Type B pancreatic cell (in vitro differentiated cells): ENCODE measurements at places on chromosomes 1 and 21. TPM values are rescaled to one million over a fixed set of nuclear protein-coding genes. Genes with fewer than 3 reads are reported as not detected.

SPRR1A gene
- 22.2 and 36.3 TPM in 2 replicates for total RNA-seq

CACNA1S gene
- total RNA-seq, result 0.12 TPM in 1 of 2 replicates, not detected in the other

HCRTR1 gene
- total RNA-seq, result not detected in 2 replicates

S100A7A gene
- not detected in 2 replicates for total RNA-seq

EDN2 gene
- total RNA-seq, result 0.24 and 1.0 TPM in 2 replicates

KCNC4 gene
- 3.4 and 4.8 TPM in 2 replicates for total RNA-seq

DNA sequence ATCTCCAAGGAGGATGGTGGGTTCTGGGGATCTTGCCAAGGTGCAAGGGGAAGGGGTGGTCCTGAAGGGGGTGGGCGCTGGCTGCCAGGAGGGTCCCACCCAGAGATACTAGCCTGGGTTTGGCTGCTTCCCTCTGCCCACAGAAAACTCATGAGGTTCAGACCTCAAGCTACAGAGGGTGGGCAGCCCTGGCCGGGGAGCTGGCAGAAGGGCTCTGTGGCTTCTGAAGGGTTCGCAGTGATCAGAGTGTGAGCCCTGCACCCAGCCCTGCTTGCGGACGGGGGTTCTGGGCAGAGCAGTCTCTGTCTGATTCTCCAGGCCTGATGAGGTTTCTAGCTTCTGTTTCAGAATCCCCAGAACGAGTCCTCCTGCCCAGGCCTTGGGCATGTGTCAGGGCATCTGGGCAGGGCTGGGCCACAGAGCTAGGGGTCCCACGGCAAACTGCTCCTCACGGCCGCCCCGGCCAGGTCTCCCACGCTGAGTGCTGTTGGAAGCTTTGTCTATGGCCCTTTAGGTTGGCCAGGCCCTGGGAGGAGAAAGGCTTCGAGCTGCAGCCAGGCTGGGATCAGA is 635 bp upstream of the MMEL1 start:
- H3K4me3 ChIP-seq, result no peak overlapping the region
- no peaks in the 10 kb centered on the region for H3K36me3 ChIP-seq
- H3K4me1 ChIP-seq, result peaks cover 6% of the 10 kb centered on the region

DNA sequence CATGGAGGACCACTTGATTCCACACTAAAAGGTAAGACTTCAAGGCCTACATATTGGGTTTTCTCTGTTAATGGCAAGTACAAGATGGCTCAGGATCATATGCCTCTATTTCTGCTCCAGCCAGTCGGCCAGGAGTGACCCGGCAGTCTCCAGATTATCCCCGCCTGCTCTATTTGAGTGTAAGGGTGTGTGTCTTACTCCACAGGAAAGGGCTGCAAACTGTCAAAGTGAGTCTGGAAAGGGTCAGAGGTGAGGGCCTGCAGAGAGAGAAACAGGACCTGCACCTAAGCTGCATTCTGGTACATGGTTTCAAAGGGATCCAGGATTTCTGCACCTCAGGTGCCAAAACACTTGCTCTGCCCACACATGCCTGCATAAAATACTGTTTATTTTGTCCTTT is 9.2 kb downstream of the ZNF692 start:
- no peaks in the 10 kb centered on the region for H3K27me3 ChIP-seq
- H3K27ac ChIP-seq, result no peak overlapping the region
- DNase-seq, result no peak
- H3K4me1 ChIP-seq, result no peaks in the 10 kb centered on the region
- H3K4me3 ChIP-seq, result no peak overlapping the region

DNA sequence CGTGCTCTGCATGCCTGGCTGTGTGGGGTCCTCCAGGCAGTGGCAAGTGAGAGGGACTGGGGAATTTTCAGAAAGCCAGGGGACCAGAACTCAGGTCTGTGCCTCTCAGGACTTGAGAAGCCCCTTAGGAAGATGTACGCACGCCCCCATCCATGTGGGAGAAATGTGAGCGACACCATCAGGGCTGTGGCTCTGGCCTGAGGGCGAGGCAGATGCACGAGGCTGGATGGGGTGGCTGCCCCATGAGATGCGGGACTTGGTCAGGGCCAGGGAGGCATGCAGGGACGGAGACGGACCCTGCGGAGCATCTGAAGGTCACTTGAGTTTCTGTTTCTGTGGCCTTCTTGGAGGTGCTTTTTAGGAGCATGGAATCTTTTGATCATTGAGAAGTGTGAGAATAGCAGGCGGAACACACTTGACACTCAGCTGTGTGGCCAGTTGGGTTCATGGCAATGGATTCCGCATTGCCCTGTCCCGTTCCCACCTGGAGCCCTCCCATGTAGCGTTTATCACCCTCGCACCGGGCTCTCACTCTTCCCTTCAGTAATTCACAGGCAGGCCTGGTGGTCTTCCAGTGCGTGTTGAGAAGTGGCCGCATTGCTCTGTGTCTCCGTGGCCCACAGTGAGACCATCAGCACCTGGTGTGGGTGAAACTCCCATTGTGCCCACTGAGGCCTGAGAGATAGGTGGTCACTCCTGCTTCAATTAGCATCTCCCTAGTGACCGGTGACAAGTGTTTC is 30.7 kb upstream of the ACTRT2 start:
- peaks cover 2% of the 10 kb centered on the region for H3K4me1 ChIP-seq
- no peaks in the 10 kb centered on the region for H3K27me3 ChIP-seq
- no peak overlapping the region for H3K4me3 ChIP-seq
- no peak for DNase-seq
- no peak overlapping the region for H3K27ac ChIP-seq
- H3K36me3 ChIP-seq, result no peaks in the 10 kb centered on the region

- DNase-seq, result no peak
- peaks cover 58% of the 10 kb centered on the region for H3K4me1 ChIP-seq
- peak overlapping the region; percentile 65 for H3K4me3 ChIP-seq
- peaks cover 32% of the 10 kb centered on the region for H3K36me3 ChIP-seq
- peak overlapping the region; percentile 14 for H3K27ac ChIP-seq
Measured at GRCh38 chr1:184483101-184483683, 96.4 kb downstream of the C1orf21 start.

DNA sequence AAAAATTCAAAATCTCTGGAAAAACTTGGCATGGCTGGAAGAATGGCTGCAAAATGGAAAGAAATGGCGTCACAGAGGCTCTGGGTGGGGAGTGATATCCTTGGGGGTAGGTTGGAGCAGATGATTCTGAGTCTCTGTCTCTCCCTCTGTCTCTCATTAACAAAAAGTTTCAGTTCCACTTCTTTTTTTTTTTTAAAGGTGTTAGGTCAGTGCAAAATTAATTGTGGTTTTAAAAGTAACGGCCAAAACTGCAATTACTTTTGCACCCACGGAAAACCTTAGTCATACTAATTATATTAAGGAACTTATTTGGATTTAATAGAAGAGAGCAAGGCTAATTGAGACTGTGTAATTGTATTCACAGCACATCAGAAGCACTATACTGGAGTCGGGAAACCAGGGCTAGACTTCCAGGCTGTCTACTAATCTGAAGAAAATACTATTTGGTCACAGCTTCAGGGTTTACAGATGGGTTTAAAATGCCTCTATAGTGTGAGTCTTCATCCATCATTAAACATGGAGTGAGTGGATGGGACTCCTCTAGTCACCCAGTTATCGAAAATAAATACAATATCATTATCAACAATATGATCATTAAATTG is 289.1 kb upstream of the PLD5 start:
- H3K27ac ChIP-seq, result no peak overlapping the region
- DNase-seq, result no peak
- H3K36me3 ChIP-seq, result no peaks in the 10 kb centered on the region
- no peak overlapping the region for H3K4me3 ChIP-seq
- no peaks in the 10 kb centered on the region for H3K27me3 ChIP-seq
- no peaks in the 10 kb centered on the region for H3K4me1 ChIP-seq

- no peaks in the 10 kb centered on the region for H3K36me3 ChIP-seq
- H3K27me3 ChIP-seq, result no peaks in the 10 kb centered on the region
- no peak overlapping the region for H3K4me3 ChIP-seq
- no peak for DNase-seq
Measured at GRCh38 chr1:55464550-55464949, 249.4 kb upstream of the USP24 start.

- no peak for DNase-seq
- peak overlapping the region; percentile 91 for H3K27ac ChIP-seq
- H3K4me1 ChIP-seq, result peaks cover 28% of the 10 kb centered on the region
- peak overlapping the region; percentile 90 for H3K4me3 ChIP-seq
- H3K36me3 ChIP-seq, result peaks cover 35% of the 10 kb centered on the region
- H3K27me3 ChIP-seq, result no peaks in the 10 kb centered on the region
Measured at GRCh38 chr1:43366601-43367025, 1.2 kb downstream of the ELOVL1 start.

- no peak for DNase-seq
- H3K4me1 ChIP-seq, result peaks cover 27% of the 10 kb centered on the region
- H3K27me3 ChIP-seq, result no peaks in the 10 kb centered on the region
- no peaks in the 10 kb centered on the region for H3K36me3 ChIP-seq
- H3K27ac ChIP-seq, result no peak overlapping the region
- no peak overlapping the region for H3K4me3 ChIP-seq
Measured at GRCh38 chr1:55640708-55641473, 425.7 kb upstream of the USP24 start.

DNA sequence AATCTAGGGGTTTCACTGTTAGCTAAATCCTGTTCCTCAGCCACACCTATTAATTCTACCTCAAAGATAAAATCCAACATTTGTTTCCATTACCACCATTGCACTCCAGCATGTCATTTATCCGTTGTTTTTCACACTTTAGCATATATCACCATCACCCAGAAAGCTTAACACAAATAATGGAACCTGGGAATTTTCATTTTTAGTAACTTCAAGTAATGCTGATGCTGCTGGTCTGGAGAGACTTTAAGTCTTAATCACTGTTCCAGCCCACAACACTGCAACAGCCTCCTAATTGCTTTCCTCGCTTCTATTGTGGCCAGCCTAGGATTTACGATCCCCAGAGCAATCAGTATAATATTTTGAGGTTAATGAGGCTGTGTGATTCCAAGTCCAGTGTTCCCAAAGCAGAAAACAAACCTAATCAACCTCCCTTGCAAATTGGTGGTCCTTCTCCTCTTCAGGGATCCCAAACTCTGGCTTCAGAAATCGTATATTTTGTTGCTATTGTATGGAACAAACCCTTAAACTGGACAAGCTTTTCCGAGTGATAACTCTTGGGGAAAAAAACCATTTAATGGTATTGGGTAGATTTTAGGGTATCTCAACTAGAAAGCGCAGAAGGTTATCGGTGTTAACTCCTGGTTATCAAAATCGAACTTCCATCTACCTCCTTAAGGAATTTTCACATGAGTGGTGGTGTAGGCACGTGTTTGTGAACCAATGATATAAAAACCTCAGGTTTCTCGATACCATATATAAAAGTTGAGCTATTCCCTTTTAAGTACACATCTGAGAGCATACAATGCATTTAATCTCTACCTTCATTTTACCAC is 50.0 kb upstream of the BOLA1 start:
- H3K4me1 ChIP-seq, result peaks cover 43% of the 10 kb centered on the region
- H3K27me3 ChIP-seq, result no peaks in the 10 kb centered on the region
- H3K4me3 ChIP-seq, result peak overlapping the region; percentile 88
- H3K27ac ChIP-seq, result peak overlapping the region; percentile 81
- DNase-seq, result no peak
